ENCODE measurements at places on chromosomes 2 and 18.

- DNase-seq = no peak
Observed at GRCh38 chr2:5364361-5364760, 327.8 kb upstream of the SOX11 start.

- no peak for DNase-seq
Observed at GRCh38 chr2:16201848-16202247, 261.5 kb downstream of the MYCN start.

DNA sequence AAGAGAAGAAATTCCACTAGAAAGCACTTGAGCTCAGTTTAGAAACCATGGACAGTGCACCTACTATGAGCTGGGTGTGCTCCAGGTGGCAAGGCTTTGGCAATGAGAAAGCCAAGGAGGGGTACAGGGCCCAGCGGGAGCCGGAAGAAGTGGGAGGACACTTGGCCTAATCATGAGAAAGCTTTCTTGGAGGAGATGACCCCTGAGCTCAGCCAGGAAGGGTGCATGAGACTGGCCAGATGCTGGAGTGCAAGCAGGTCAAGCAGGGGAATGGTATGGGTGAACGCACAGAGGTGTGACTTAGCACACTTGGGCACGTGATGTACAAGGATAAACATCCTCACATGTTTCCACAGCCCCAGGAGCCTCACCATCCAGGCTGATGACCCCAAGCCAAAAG lies 97.2 kb upstream of the GLI2 start:
- no peak for DNase-seq

GRCh38 chr18:44726059-44726421 lies 45.4 kb downstream of the SETBP1 start:
- DNase-seq = no peak

GRCh38 chr2:150485871-150486538 lies 1.5 kb downstream of the RND3 start:
- DNase-seq = no peak

DNA sequence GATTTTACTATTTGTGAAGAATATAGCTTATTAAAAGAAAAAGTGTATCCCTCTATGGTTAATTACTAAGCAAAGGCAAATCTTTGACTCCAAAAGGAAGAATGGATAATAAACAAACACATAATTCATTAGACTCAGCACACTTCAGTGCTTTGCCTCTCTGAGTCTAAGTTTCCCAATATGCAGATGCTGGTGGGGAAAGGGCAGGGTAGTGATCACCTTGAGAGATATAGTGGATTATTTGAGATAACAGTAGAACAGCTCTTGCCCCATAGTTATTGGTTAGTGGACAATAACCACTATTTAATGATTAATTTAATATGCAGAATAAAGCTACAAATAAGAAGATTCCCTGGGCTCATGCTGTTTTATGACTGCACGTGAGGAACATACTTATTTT lies 98.2 kb upstream of the SLC8A1 start:
- DNase-seq = no peak

- peak; percentile 32 for DNase-seq
Observed at GRCh38 chr2:96396095-96396494, 60.5 kb downstream of the NCAPH start.

- no peak for DNase-seq
Observed at GRCh38 chr2:230156782-230157699, 62.7 kb downstream of the SP110 start.

GRCh38 chr2:97662386-97662894 lies 1.4 kb downstream of the ACTR1B start:
- DNase-seq = no peak

GRCh38 chr2:99348173-99348572 lies 11.0 kb downstream of the EIF5B start:
- no peak for DNase-seq

GRCh38 chr2:101608408-101609310 lies 88.8 kb upstream of the MAP4K4 start:
- no peak for DNase-seq

DNA sequence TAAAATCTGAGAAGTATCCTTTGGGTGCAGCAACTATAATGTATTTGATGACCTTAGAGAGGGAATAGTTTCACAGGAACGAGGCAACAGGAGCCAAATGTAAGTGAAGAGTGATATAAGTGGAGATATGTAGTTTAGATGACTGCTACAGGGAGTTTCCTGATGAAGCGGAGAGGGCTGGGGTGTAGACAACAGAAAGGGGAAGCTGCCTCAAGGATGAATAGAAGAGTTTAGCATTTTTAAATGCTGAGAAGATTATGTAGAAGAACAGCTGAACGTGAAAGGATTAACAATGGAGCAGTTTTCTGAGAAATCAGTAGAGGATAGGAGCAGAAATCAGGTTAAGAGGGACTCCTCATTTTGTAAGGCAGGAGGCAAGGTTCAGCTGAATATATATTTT lies 133.3 kb downstream of the LCLAT1 start:
- DNase-seq = no peak

GRCh38 chr2:100747551-100747950 lies 72.4 kb upstream of the NPAS2 start:
- DNase-seq = no peak

GRCh38 chr18:7878265-7879211 lies 311.4 kb downstream of the PTPRM start:
- DNase-seq = no peak

- no peak for DNase-seq
Observed at GRCh38 chr18:38923126-38923525, 1357.5 kb upstream of the CELF4 start.

DNA sequence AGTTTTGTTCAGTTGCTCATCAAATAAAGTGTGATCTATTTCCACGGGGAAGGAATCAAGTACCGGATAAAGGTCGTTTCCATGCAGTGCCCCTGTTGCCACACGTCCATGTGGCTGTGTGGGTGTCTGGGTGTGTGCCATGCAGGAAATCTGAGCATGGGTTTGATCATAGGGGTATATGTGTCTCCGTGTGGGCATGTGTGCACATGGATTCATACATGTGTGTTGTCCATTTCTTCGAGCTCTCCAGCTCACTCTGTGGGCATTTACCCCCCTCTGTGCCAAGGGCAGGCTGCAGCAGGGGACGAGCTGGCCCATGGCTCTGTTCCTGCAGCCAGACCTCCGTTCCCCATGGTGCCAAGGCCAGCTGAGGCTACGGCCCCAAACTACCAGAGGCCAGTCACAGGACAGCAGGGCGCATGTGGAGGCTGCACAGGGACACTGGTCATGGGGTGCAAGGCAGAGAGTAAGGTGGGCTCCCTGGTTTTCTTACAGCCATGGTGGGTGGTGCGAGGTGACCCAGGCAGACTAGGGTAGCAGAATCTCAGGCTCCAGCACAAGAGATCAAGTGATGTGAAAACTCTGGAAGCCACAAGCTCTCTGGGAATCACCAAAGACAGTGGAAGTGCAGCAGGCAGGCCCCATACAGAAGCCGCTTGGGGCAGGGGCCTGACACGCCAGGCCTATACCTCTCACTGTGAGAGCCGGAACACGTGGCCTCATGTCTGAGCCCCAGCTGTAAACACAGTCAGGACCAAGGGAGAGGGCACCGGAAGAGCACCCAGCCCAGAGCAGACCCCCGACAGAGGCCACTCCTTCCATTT lies 66.4 kb upstream of the RAB6C start:
- DNase-seq = no peak

DNA sequence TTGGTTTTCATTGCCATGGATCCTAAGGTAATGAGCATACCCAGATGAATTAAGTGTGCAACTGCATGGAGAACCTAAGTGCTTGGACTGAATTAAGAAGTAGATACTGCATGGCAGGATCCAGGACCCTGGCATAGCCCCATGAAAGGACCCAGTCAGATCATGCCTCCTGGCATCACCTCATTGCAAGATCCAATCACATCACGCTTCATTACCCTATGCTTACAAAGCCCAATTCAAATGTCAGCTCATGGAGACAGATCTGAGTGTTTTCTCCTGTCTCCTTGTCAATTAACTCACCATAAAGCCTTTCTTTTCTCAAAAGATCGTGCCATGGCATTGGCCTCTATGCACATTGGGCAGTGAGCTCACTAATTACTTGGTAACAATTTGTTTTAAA lies 519.8 kb upstream of the ZNF804A start:
- DNase-seq = no peak

DNA sequence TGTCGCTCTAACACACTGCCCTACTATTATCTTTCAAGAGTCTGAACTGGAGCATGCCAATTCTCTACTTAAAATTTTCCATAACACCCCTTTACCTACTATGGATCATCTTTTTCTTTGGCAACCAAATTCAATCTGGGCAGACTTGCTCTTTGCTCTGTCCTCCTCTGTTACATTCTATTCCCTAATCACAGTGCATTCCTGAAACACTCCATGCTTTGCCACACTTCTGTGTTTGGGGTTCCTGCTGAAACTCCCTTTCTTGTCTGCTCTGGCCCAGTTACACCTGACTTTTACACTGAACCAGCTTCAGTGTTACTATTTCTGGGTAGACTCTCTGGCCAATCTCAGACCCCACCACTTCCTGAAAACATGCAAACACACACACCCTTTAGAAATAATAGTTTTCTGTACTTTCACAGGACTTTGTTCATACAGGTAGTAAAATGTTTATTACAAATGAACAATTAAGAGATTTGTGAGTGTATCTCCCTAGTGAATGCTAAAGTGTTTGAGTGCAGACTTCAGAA lies 119.9 kb upstream of the DCC start:
- no peak for DNase-seq

GRCh38 chr2:24508878-24509277 lies 17.8 kb downstream of the NCOA1 start:
- DNase-seq = no peak

DNA sequence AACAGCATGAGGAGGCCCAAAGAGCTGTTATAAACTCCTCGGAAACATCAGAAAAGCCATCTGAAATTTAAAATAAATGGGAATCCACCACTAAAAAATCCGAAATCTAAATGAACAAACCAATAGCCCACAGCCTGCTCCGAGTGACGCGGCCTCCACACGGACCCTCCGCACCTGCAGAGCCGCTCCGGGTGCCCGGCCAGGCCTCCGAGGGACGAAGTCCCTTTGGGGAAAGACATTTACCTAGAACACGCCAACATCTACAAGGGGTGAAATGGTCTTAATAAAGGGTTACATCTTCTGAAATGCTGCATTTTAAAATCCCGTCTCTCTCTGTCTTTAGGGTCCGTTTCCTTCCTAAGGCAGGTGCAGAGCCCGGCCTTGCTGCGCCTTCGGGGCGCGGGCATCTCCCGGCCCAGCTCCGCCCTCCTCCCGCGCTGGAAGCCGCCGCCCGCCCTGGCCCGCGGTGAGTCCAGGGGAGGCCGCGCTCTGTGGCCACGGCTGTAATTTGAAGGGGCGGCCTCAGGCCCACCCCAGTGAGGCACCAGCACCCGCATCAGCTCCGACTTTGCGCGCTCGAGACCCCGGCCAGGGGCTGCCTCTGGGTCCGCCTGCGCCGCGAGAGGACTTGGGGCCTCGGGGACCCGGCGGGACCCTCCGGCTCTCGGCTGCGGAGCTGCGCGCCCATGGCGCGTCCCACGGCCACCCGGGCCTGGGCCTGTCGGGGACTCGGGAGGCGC lies 42.3 kb upstream of the CTDP1 start:
- DNase-seq = no peak

DNA sequence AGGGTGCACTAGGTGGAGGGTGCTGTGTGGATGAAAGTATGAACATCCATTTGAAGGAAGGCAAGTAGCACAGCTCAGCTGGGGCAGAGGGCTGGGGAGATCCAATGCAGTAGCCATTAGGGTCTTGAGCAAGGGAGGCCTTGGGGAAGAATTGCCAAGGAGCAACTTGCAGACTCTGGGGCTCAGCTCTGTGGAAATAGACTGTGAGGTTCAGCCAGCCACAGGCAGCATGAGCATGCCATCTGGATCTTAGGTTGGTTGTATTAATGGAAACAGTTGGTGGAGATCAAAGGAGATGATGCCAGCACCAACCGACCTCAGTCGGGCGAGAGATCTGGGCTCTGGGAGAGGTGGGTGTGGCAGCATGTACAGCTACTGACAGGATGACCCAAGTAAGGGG lies 5.6 kb downstream of the ZAP70 start:
- DNase-seq = no peak

GRCh38 chr2:156837635-156838370 lies 401.6 kb downstream of the GPD2 start:
- no peak for DNase-seq

GRCh38 chr18:44895176-44895798 lies 214.6 kb downstream of the SETBP1 start:
- DNase-seq = peak; percentile 49

DNA sequence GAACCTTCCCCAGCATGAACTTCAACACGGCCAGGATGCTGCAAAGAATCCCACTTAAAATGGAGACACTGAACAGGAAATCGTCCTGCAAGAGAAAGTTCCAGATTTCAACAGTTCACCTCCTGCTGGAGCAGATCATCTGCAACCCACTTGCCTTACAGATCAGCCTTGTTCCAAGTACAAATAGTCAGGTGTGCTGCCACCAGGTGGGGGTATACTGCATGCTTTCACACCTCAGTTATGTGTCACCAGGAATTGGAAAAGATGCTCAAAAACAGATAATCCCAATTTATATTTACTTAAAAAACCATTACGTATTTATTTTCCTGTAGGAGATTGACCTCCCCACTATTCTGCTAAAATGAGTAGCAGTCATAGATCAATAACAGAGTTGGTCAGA lies 212.3 kb downstream of the MGAT5 start:
- DNase-seq = no peak

GRCh38 chr18:68965817-68966216 lies 167.9 kb downstream of the CCDC102B start:
- DNase-seq = no peak

- DNase-seq = no peak
Observed at GRCh38 chr18:22547807-22548561, 130.3 kb upstream of the CTAGE1 start.

GRCh38 chr2:133561045-133561852 lies 7.0 kb downstream of the NCKAP5 start:
- no peak for DNase-seq

DNA sequence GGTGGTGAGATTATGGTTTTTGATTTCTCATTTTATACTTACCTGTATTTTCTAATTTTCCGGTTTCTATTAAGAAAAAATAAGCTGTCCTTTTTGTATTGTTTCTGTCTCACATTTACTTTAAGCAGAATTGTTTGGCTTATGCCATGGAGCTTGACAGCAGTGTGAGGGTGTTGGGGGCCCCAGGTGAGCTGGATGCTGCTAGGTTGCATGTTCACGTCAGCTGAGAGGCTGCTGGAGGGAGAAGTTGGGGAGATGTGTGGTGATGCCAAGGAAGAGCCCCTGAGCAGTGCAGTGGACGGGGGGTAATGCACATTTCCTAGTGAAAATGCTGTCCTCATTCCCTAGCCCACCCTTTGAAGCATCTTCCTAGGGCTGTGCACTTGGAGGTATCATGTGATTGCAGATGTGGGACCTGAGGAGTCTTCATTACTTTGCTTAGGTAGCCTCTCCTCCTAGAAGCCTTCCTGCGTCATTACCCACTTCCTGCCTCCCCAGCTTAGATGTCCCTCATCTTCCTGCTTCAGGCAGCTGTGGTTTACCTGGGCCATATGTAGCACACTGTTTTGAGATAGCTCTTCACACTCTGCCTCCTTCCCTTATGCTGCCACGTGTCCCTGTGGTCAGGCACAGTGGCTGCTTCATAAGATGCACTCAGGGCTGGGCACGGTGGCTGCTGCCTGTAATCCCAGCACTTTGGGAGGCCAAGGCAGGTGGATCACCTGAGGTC lies 16.2 kb downstream of the ATG16L1 start:
- DNase-seq = no peak

GRCh38 chr2:207883002-207883780 lies 113.5 kb upstream of the FZD5 start:
- peak; percentile 63 for DNase-seq

Data from inflammatory macrophage treated with lipopolysaccharide for 1 hour (primary cell).